ENCODE measurements at places on chromosomes 1 and 21. TPM values are rescaled to one million over a fixed set of nuclear protein-coding genes. Genes with fewer than 3 reads are reported as not detected.

Gene SNAPIN
- 117 TPM for total RNA-seq

Gene CFAP57
- total RNA-seq = 0.11 TPM

Gene ZNF362
- total RNA-seq = 31.7 TPM

Gene TARS2
- total RNA-seq = 22.5 TPM

Gene CHIT1
- total RNA-seq = not detected

Gene NDUFS2
- 145 TPM for total RNA-seq

Gene SLC39A1
- 96.5 TPM for total RNA-seq

Gene TMIGD3
- 42.4 TPM for total RNA-seq

Gene GCSAML
- 0.11 TPM for total RNA-seq

Gene IRF6
- total RNA-seq = 60.2 TPM

Gene SPRR5
- total RNA-seq = not detected

Gene KIF2C
- total RNA-seq = 1.7 TPM

Gene CCDC27
- not detected for total RNA-seq

Gene ADCY10
- 0.07 TPM for total RNA-seq

Gene CD247
- 0.55 TPM for total RNA-seq

Gene OR2L13
- total RNA-seq = not detected

Gene GPATCH3
- 10.8 TPM for total RNA-seq

Gene FMO5
- 6.0 TPM for total RNA-seq

Gene CHI3L1
- total RNA-seq = 1.2 TPM

Gene LEFTY2
- 0.96 TPM for total RNA-seq

Gene CYP4X1
- total RNA-seq = 1.5 TPM

Gene TNFRSF1B
- 49.9 TPM for total RNA-seq

Gene TGFB2
- 1.3 TPM for total RNA-seq

Gene GJA9
- not detected for total RNA-seq

Gene NGF
- total RNA-seq = 1.6 TPM

Gene CLIC6
- total RNA-seq = 0.15 TPM

Gene GBP2
- 151 TPM for total RNA-seq

Gene VWA1
- total RNA-seq = 32.1 TPM

Gene OSCP1
- 29.9 TPM for total RNA-seq

Gene PLOD1
- total RNA-seq = 133 TPM

Gene CNKSR1
- total RNA-seq = not detected

Gene RGS1
- total RNA-seq = 69.3 TPM

Gene HCRTR1
- total RNA-seq = not detected

Gene SLAMF8
- total RNA-seq = 0.91 TPM

Gene HSD3B2
- total RNA-seq = 2,261 TPM

Gene DEPDC1
- 1.3 TPM for total RNA-seq

Gene FMOD
- 231 TPM for total RNA-seq

Gene KRTAP19-1
- not detected for total RNA-seq

Gene VCAM1
- total RNA-seq = 91.5 TPM

Gene VTCN1
- not detected for total RNA-seq

Gene HSPA6
- total RNA-seq = 4.8 TPM

Gene MTARC1
- 16.5 TPM for total RNA-seq

Gene ZNF648
- total RNA-seq = 0.06 TPM

Gene ATF3
- 3.6 TPM for total RNA-seq

Gene RHD
- total RNA-seq = not detected

Gene C1orf185
- not detected for total RNA-seq

Gene ACP6
- 19.8 TPM for total RNA-seq

Gene F5
- total RNA-seq = not detected

Gene ETV3L
- total RNA-seq = not detected

Gene MARK1
- 5.2 TPM for total RNA-seq

Data from adrenal gland (tissue), 19 donors.